ENCODE measurements at places on chromosomes 2 and 18.

DNA sequence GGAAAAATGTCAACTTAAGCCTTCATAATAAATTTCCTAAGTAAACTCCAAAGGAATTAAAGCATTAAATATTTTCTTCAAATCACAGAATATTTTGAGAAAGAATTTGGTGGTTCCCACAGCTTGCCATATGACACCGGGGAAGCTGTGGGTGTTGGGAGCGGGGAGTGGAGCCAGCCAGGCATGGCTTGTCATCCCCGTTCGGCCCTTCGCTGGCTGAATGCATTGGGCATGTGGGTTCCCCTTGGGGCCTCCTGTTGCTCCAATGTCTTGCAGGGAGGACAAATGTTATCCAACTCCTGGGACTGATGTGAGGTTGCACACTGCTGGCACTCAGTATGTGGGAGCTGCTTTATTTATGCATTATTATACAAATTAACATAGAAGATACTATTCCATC, 18.6 kb downstream of the NGEF start:
- no peak for DNase-seq

- DNase-seq, result no peak
Measured at GRCh38 chr2:1055014-1055595, 104.5 kb downstream of the SNTG2 start.

DNA sequence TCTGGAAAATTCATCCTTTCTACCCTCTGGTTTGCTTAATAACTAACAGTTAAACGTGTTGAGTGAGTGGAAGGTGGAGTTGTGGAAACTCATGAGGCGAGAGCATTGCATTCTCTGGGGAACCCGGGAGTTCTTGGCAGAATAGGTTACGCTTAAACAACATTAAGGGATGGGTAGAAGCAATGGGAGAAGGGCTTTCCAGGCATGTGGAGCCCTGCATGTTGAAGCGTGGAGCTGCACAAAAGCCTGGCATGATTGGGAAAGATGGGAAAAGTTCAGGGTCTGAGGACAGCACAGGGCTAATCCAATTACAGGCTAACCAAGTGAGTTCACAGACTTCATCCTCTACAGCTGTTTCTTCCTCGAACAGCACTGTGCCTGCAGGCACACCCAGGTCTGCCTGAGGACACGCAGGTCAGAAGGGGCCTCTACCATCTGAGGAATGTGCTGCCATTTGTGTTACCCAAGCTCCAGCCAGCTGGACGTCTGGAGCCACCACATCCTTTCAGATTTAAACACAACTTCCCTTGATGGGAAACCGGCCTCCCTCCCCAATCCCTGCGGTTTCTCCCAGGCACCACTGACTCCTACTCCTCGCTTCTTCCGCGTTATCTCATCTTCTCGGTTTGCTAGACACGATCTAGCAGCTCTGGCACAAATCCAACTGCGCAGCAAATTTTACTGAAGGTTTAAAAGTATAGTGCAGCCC, 164.2 kb downstream of the ANTXR1 start:
- DNase-seq, result no peak

- no peak for DNase-seq
Measured at GRCh38 chr2:218893349-218894150, 12.9 kb downstream of the WNT10A start.

DNA sequence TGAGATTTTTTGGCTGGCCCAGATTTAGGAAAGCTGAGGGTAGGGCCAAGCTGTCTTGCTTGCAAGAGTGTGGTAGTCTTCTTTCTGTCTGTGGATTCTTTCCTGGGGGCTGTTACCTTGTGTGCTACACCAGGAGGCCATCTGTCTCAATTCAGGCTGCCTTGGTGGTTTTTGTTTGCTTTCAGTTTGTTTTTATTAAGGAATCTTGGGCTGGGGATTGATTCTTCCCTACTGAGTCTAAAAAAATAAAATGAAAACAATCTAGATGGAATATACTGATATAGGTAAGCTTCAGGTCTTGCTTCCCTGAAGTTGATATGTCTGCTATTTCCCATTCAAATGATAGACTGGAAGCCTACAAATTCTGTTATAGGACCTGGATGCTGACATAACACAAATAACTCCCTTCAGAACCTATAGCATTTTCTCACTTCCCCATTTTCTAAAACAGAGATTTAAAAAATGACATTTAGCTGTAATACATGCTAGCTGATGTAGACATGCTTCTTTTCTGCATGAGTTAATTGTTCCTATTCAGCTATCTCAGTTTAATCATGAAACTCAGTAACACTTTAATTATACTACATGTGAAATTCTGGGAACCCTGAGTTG, 5.3 kb downstream of the LHCGR start:
- no peak for DNase-seq

- no peak for DNase-seq
Measured at GRCh38 chr2:213995400-213996105, 415.3 kb upstream of the VWC2L start.

DNA sequence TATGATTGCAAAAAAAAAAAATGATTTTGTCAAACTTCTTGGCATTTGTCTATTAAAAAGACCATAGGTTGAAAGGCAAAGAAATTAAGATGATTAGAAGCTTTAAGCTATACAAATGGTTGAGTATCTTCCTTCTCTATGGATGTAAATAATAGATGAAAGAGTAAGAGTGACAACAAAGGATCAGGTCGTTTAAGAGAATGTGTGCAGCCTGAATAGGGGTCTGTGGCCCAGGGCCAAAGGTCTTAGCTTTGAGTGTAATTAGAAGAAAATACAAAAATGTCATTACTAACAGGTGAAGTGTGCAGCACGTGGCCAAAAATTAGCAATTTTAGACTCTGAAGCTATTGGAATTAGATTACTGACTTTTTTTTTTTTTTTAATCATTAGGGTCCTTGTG, 122.4 kb downstream of the GREB1L start:
- no peak for DNase-seq

DNA sequence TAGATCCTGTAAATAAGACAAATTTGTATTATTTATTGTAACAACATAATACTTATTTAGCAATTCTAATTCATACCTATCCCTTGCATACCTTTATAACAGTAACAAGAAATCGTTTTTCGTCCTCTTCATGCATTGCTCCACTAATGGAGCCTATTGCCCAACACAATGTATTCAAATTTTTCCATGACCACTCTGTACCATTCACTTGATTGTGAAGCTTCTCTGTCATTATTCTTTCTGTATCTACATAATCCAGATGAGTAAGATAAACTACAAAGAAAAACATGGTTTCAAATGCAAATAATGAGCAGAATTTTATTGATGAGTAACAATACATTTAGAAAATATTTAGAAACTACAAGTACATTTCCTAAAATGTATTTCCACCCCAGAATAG, 21.6 kb upstream of the USP34 start:
- DNase-seq, result no peak

DNA sequence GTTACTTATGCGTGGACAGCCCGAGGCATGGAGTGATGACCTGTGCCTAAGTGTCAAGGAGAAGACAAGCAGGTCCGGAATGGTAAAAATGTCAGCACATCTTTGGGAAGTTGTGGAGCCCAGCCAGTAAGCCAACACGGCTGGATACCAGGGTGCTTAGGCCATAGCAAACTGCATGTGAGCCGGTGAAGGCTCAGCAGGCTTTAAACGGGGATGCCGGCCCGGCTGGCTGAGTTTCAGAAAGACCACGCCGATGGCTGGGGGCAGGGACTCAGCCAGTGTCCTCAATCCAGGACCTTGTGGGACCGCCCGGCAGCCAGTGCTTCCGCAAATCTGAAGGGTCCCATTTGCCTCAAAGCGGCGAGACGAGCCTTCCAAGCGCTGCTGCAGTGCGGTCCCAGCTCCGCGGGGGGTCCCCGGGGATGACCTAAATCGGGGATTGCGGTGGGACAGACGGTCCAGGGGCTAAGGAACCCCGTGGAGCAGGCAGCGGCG, 946 bp upstream of the AGAP1 start:
- DNase-seq, result no peak

All from Jurkat, Clone E6-1 (cell line).